Prostate gland (tissue), 2 donors: ENCODE measurements at places on chromosomes 2 and 18. TPM values are rescaled to one million over a fixed set of nuclear protein-coding genes. Genes with fewer than 3 reads are reported as not detected.

CAPN14 gene
- 0.80 TPM for total RNA-seq

RIT2 gene
- not detected for total RNA-seq

GRCh38 chr18:61605376-61606067 is 272.3 kb downstream of the CDH20 start:
- H3K4me3 ChIP-seq: no peak overlapping the region
- no peaks in the 10 kb centered on the region for H3K36me3 ChIP-seq
- no peaks in the 10 kb centered on the region for H3K4me1 ChIP-seq
- no peaks in the 10 kb centered on the region for H3K27me3 ChIP-seq
- peak overlapping the region; percentile 25 for H3K27ac ChIP-seq

EML4 gene
- total RNA-seq: 26.3 TPM

FLACC1 gene
- 0.97 TPM for total RNA-seq

ZSCAN30 gene
- 21.3 TPM for total RNA-seq

CGREF1 gene
- 10.7 TPM for total RNA-seq

- no peaks in the 10 kb centered on the region for H3K4me1 ChIP-seq
- H3K36me3 ChIP-seq: no peaks in the 10 kb centered on the region
- DNase-seq: no peak
- no peak overlapping the region for H3K27ac ChIP-seq
- H3K4me3 ChIP-seq: no peak overlapping the region
Observed at GRCh38 chr2:150997702-150998440, 263.8 kb downstream of the RBM43 start.

DNA sequence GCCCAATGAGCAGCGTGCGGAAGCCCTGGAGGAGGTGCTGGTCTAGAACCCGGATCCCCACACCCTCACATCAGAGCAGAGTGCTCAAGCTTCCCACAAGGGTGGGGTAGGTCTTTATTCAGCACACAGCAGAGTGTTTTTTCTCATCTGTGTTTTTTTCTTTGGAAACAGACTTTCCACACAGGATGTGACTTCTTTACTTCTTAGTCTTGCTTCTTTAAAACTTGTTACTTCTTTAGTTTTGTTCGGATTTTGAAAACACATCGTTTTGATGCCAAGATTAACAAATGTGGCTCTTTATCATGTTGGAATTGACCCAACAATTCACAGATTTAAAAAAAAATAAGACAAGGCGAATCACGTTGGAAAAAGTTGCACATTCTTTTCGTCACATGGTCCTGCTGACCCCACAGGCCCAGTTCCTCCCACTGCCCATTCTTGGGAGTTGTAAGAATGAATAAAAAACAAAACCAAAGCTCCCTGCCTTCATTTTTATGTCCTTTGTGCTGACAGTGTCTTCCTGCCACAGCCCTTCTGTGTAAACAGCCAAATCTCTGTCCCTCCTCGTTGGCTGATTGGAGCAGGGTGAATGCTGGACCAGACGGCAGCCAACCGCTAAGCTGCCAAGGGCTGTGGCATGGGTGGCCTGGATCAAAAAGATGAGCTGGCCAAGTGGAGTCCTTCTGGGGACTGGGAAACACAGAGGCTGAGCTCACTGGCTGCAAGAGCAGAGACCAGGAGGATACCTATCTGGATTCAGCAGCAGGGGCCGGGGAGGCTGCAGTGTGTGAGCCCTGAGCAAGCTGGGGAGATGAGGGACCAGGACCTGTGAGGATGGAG is 81.6 kb downstream of the TWIST2 start:
- no peaks in the 10 kb centered on the region for H3K4me1 ChIP-seq
- no peak overlapping the region for H3K4me3 ChIP-seq
- DNase-seq: no peak
- H3K27me3 ChIP-seq: no peaks in the 10 kb centered on the region
- H3K27ac ChIP-seq: no peak overlapping the region

ANKRD30BL gene
- total RNA-seq: not detected

- H3K4me3 ChIP-seq: no peak overlapping the region
- H3K4me1 ChIP-seq: no peaks in the 10 kb centered on the region
- H3K27me3 ChIP-seq: no peaks in the 10 kb centered on the region
- no peak overlapping the region for H3K27ac ChIP-seq
- H3K36me3 ChIP-seq: no peaks in the 10 kb centered on the region
- DNase-seq: no peak
Observed at GRCh38 chr18:21054252-21054821, 57.3 kb downstream of the ROCK1 start.

SPTBN1 gene
- 348 TPM for total RNA-seq

DNA sequence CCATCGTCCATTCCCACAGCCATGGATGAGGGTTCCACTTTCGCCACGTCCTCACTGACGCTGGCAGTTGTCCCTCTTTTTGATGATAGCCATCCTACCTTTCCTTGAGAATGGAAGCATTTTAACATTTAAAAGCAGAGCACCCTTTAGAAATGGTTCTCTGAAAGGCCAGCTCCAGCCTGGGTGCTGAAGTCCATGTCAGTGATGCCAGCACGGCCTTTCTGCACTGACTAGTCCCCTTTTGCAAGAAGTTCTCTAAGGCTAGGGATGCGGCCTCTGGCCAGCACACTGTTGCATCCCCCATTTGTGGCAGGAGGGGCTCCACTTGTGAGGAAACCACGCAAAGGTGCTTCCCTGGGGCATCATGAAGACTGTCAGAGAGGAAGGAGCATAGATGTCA is 203.5 kb downstream of the MGAT5 start:
- H3K4me3 ChIP-seq: no peak overlapping the region
- no peaks in the 10 kb centered on the region for H3K36me3 ChIP-seq
- no peak overlapping the region for H3K27ac ChIP-seq
- DNase-seq: no peak
- no peaks in the 10 kb centered on the region for H3K27me3 ChIP-seq
- H3K4me1 ChIP-seq: no peaks in the 10 kb centered on the region

DNA sequence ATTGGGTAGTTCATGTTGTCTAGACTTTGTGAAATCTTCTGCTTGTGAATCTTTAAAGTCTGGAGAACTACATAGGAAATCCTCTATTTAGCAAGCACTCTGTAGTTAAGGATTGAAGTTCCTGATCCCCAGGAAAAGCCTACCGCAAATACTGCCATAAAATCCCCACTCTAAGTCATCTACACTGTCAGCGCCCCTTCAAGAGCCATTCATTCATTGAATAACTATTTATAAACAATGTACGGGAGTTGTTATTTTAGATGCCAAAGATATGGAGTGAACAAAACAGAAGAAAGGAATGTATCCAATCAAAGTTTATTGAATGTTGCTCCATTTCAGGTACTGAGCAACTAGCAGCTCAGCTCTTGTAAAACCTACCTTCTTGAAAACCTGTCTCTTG is 36.5 kb upstream of the SLC39A10 start:
- no peak for DNase-seq
- no peaks in the 10 kb centered on the region for H3K36me3 ChIP-seq
- H3K4me1 ChIP-seq: no peaks in the 10 kb centered on the region
